ENCODE measurements at places on chromosomes 16 and 17.

- DNase-seq, result no peak
Observed at GRCh38 chr17:68831170-68831569, 124.0 kb downstream of the ABCA8 start.

DNA sequence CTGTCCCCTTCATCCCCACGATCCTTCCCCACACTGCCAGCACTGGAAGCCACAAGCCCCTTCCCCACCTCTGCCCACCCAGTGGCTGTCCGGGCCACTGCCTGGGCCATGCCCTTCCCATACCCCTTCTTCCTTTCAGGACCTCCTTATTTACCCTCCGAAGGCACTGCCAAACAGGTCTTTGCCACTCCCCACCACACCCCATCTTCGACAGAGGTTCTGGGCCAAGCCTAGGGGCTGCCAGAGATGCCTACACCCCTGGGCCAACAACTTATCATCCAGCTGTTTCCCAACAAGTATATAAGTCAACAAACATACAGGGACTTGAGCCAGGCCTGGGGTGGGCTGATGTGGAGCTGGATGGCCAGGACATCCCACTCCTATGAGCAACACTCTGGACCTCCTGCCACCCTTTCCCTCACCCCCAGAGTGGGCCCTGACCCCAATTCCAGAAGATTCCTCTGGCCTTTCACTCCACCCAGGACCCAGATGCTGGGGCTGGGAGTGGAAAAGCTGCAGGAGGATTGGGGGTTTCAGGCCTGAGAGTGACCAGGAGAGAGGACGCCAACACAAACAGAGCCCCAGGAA lies 1.5 kb upstream of the PPP1R1B start:
- no peak for DNase-seq

GRCh38 chr17:44557651-44558285 lies 484 bp downstream of the FZD2 start:
- DNase-seq, result no peak

- DNase-seq, result no peak
Observed at GRCh38 chr17:76753061-76753961, 15.4 kb downstream of the MFSD11 start.

- no peak for DNase-seq
Observed at GRCh38 chr16:49527611-49528010, 154.0 kb downstream of the C16orf78 start.

DNA sequence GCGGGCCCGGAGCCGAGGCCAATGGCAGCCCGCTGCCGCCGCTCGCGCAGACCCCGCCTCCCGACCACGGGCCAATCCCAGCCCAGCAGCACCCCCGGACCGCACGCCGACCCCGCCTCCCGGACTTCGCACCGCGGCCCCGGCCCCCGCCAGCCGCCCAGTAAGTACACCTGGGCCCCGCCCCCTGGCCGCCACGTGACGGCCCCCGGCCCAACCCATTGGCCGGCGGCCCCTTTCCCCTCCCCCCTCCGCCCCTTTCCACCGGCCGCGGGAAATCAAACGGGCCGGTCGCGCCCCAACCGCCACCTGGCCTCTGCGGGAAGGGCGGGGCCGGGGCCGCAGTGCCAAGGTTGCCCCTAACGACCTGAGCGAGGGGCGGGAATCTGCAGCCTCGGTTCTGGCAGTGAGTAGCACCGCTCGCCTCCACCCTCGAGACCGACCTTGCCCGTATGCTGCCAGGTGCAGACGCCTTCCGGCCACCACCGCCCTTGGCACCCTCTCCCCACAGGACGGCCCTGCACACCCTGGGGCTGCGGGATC lies at the start of gene YBX2:
Gene YBX2, minus strand, starts transcription at position 26 of the 540 bp plus-strand sequence. CDS start 139 bp downstream, outside the sequence.
- no peak for DNase-seq
